ENCODE measurements at places on chromosomes 3 and 15. TPM values are rescaled to one million over a fixed set of nuclear protein-coding genes. Genes with fewer than 3 reads are reported as not detected.

GRCh38 chr15:68314563-68314962 lies 37.0 kb downstream of the FEM1B start:
- no peak for DNase-seq

- DNase-seq, result no peak
Observed at GRCh38 chr3:51942603-51943450, 664 bp downstream of the PARP3 start.

DNA sequence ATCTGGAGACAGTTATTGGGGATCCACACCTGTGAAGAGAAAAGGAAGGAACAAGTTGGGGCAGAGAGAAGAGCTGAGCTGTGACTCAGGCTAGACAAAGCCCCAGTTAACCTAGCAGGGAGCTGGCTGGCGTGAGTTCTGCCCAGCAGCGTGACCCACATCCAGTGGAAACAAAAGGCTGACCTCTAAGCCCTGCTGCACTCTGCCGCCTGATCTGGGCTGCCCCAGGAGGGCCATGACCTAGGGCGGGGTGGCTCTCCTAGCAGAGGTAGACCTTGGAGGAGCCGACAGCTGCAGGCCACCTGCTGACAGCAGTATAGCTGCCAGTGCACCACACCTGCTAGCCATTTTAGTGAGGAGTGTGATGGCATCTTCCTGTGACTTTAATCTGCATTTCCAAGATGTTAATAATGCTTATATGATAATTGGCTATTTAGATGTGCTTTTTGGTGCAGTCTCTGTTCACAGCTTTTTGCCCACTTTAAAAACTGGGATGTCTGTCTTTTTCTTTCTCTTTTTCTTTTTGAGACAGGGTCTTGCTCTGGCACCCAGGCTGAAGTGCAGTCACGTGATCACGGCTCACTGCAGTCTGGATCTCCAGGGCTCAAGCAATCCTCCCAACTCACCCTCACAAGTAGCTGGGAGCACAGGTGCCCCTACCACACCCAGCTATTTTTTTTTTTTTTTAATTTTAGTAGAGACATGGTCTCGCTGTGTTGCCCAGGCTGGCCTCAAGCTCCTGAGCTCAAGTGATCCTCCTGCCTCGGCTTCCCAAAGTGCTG lies 78.1 kb downstream of the LSM3 start:
- DNase-seq, result no peak

DNA sequence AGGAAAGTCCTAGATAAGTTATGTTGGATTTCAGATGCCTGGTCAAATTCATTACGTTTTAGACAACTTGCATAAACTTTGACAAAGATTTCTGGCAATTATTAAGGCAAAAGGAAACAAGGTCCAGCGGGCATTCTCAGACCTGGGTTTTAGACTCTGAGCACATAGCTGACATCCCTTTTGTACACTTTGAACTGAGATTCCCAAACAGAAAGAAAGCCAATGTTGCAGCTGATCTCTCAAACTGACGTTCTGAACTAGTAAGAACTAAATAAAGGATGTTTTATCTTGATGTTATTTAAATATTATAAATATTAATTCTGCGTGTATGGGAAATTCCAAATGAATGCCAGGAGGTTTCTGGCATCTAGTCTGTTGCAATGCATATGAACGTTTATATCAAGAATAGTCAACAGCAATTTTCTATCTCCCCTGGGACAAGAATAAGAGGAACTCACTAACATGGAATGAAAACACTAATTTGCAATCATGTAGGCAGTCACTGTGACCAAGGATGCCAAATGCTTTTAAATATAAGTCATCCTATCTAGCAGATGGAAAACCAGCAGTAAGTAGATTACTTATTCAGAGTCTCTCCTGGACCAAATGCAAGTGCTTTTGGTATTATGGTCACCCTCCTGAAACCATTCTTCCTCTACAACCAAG lies 202.1 kb downstream of the GREM1 start:
- no peak for DNase-seq

DNA sequence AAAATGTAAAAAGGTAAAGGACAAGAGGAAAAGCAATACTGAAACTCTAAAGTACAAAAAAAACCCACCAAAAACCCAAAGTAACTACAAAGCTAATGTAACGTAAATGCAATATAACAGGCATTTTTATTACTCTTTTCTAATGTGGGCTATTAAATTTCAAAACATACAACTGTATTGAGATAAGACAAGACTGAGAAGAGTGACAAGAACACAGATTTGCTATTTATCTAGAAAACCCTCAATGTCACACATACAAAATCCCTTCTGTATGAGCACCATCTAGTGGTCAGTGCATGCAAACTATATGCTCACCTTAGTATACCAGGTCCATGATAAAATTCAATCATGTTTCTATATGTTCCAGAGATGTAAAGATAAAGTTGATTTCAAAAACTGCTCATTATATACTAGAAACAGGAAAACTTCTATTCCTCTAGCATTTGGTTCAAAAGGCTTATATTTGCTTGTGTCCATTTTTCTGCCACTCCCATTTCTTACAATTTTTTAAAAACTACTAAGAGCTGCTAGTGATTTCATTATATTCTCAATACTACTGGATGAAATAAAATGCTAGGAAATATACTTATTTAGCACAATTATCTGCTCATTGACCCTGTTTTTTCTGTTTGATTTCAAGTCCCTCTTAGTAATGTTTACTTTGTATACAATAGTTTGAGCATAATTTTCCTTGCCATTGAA lies 111.4 kb downstream of the DLG1 start:
- peak; percentile 50 for DNase-seq

- no peak for DNase-seq
Observed at GRCh38 chr3:70360979-70361760, 48.7 kb upstream of the MDFIC2 start.

GRCh38 chr3:51874889-51875288 lies 512 bp downstream of the IQCF5 start:
- no peak for DNase-seq

DNA sequence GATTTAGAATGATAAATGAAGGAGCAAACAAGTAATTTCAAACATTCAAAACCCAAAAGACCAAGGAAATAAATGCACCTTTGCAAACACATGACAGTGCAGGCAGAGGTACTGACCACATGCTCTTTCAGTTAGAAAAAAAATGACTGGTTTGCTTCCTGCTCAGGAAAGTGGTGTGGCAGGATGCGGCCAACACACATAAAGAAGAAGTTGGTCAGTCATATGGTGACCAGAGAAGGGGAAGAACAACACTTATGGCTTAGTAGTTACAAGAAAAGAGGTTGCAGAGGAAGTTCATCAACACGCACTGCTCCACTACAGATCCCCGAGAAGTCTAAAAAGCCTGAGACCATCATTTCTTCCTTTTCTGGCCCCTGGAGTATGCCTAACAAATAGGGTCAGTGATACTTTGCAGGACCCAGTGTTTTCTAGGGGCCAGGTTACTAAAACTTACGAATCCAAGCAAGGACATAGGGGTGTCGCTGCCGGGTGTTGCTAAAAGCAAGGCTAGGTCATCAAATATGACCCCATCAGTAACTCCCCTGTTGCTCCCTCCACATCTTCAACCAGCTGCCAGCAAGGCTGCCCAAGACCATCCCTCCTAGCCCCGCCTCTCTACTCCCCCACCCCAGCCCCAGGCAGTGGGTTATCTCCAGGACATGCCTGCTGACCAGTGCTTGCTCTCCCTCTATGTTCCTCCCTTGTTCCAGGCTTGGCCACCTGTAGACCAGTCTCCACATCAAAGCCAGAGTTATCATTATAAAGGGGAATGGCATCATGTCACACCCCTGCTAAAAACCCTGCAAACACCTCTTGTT lies 11.2 kb downstream of the ATP8B4 start:
- no peak for DNase-seq

GRCh38 chr3:153835540-153835939 lies 285.6 kb upstream of the ARHGEF26 start:
- DNase-seq, result no peak

- DNase-seq, result no peak
Observed at GRCh38 chr3:161203485-161204098, 17.5 kb upstream of the NMD3 start.

DNA sequence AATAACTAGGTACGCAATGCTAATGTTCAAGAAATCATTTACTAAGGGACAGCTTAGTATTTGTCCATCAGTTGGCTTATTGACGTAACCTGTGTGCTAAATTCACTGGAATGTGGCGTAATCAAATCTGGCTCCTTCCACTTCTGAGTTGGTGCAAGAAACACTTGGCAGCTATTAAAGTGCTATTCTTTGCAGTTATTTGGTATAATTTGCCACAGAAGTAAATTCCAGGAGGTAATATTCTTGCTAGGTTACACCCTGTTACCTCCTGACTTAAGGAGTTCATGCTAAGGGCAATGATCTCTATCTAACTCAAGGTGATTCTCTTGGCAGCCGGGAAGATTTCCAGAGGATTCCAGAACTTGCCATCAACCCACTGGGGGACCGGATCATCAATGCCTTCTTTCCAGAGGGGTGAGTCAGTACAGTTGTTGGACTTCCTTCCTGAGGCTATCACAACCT lies 25.5 kb downstream of the CHP1 start:
- DNase-seq, result no peak

- DNase-seq, result no peak
Observed at GRCh38 chr3:35241236-35241635, 398.1 kb upstream of the ARPP21 start.

DNA sequence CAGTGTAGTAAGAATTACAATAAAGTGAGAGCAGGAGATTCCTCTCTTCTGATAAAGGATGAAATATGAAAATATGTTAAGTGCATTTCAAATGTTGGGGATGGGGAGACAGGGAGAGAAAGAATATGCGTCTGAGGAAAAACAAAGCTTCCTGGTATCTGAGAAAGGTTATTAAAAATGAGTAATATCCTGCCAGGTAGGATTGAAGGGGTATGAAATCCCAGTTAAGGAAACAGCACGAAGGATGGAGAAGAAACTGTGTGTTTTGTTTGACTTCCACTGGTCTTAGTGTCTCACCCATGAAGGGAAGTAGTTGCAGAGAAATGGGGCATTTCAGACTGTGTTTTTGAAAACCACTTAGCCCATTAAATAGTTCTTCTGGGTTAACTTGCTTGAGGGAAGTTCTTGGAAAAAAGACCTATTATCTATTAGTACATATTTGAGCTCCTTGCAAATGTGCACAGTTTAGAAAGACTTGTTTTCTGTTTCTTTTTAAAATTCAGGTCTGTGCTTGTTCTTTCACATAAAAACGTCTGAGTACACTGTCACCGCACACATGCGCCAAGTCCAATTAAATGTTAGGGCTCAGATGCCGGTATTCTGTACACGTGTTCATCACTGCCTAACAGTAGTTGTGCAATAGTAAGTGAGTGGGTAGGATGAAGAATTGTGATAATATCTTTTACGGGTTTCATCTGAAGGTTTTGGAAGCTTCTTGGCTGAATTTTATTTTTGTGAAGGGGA lies 196.1 kb upstream of the P2RY1 start:
- DNase-seq, result no peak

DNA sequence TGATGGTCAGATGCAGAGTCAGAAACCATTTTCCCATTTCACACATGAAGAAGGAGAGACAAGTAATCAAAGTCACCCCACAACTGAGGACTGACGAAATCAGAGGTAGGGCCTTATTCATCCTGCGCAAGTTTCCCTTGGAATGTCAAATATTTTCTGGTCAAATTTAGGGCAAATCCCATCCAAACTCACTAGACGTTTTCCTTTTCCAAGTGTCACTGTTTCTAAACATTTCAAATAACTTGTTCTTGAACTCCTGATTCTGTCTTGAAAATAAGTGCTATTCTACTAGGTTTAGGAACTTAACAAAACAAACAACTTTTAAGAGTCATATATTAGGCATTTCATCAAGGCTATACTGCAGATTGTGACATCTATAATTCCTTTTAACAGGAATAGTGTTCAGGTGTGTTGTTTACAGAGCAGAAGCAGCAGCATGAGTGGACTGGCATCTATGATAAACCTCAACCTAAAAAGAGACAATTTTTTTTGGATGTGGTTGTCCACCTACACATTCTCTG lies 40.7 kb downstream of the SUMF1 start:
- DNase-seq, result no peak

DNA sequence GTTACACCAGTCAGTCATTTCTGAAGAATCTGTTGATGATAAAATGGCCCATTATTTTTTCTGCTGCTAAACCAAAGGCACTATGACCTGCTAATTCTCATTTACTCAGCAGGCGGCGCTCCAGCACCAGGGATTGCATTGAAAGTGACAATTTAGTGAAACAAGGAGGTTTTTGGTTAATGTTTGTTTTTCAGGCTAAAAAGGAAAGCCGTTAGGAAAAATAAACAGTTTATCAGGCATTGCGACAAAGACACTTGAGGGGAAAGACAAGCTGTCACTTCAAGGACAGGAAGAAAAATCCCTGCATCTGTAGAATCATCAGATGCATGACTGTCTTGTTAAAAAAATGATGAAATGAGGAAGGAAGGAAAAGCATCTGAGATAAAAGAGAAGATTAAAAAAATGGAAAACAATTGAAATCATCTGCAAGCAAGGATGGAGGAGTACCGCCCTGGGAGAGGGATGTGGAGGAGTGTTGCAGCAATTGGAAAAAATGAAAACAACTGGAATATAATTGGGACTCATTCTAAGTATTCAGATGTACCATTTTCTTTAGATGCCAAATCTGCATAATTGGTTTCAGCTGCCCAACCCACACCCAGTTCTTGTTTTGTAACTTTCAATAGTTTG lies 54.0 kb downstream of the NR1D2 start:
- peak; percentile 67 for DNase-seq

DNA sequence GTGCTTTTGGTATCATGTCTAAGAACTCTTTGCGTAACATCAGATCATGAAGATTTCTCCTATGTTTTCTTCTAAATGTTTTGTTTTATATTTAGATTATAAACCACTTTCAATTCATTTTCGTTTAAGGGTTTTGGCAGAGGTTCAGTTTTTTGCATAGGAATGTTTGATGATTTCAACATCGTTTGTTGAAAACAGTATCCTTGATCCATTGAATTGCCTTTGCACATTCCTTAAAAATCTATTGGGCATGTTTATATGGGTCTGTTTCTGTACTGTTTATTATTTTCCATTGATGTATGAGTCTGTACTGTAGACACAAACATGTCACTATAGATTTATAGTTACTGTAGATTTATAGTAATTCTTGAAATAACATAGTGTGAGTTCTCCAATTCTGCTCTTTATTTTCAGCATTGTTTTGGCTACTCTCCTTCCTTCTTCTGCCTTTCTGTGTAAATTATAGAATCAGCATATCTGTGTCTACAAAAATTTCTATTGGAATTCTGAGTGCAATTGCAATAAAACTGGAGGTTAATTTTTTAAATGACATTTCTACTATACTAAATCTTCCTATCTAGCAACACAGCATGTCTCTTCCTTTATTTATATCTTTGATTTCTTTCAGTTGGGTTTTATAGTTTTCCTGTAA lies 374.0 kb downstream of the SV2B start:
- DNase-seq, result no peak

DNA sequence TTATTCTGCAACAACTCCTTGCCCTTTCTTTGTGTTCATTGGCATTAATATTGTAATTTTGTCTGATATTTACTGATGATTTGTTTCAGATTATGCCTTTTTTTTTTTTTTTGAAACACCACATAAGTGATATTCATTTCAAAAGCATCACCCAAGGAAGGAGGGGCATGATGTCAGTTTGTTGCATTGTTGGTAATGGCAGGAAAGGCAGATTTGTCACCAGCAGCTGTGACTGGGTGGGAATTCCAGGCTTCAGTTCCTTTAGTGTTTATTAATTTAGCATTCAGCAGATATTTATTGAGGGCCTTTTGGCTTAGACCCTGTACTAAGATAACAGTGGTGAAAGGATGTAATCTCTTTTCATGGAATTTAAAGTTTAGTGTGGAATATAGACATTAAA lies 19.5 kb downstream of the SENP2 start:
- no peak for DNase-seq

Gene IGDCC3
- polyA plus RNA-seq, result 5.0 TPM

Gene HYAL2
- polyA plus RNA-seq, result 39.2 TPM

Gene COL6A5
- polyA plus RNA-seq, result not detected

Gene FRMD5
- polyA plus RNA-seq, result 0.44 TPM

Gene RAB43
- polyA plus RNA-seq, result 2.4 TPM

Gene GTF2E1
- 11.6 TPM for polyA plus RNA-seq

Gene DRD3
- not detected for polyA plus RNA-seq

Gene NR2E3
- 9.0 TPM for polyA plus RNA-seq
